ENCODE measurements at places on chromosomes 12 and 14. TPM values are rescaled to one million over a fixed set of nuclear protein-coding genes. Genes with fewer than 3 reads are reported as not detected.

Gene CD163L1
- polyA plus RNA-seq = 0.71 TPM

Gene CISTR
- polyA plus RNA-seq = not detected

Gene CD69
- polyA plus RNA-seq = not detected

Gene EFS
- polyA plus RNA-seq = 21.5 TPM

Gene EPYC
- 0.40 TPM for polyA plus RNA-seq

Gene IL31
- not detected for polyA plus RNA-seq

Gene VDR
- polyA plus RNA-seq = 4.9 TPM

- DNase-seq = no peak
- H3K4me3 ChIP-seq = no peak overlapping the region
- no peak overlapping the region for H3K27ac ChIP-seq
- H3K27me3 ChIP-seq = peaks cover 10% of the 10 kb centered on the region
- no peaks in the 10 kb centered on the region for H3K36me3 ChIP-seq
These were observed 3.5 kb upstream of the BCAT1 start for GRCh38 chr12:24952389-24952788.

DNA sequence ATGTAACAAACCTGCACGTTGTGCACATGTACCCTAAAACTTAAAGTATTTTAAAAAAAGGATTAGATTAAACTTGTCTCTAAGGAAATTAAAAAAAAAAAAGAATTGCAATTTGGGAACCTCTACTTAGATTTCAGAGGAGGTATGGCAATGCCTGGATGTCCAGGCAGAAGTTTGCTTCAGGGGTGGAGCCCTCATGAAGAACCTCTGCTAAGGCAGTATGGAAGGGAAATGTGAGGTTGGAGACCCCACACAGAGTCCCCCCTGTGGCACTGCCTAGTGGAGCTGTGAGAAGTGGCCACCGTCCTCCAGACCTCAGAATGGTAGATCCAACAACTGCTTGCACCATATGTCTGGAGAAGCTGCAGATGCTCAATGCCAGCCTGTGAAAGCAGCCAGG lies 279.6 kb upstream of the CCDC196 start:
- H3K4me3 ChIP-seq = no peak overlapping the region
- H3K27ac ChIP-seq = no peak overlapping the region
- H3K36me3 ChIP-seq = no peaks in the 10 kb centered on the region
- H3K27me3 ChIP-seq = no peaks in the 10 kb centered on the region

DNA sequence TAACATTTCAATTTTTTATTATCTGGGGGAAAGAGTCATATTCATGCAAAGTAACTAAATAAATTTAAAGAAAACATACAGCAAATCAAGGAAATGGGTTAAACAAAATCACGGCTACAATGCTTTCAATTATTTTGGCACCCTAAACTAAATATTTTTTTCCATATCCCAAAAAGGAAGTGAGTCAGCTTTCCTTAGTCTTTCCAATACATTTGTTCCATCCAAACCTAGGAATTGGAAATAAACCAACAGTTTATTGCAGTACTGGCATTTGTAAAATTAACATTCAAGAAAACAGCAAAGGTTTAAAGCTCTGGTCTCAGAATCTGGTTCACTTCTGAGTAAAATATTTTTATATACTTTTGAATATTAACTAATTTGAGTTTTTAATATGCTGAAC lies 89.2 kb downstream of the BCL2L14 start:
- H3K4me3 ChIP-seq = no peak overlapping the region
- H3K36me3 ChIP-seq = no peaks in the 10 kb centered on the region
- no peaks in the 10 kb centered on the region for H3K4me1 ChIP-seq
- no peak for DNase-seq
- H3K27ac ChIP-seq = no peak overlapping the region

DNA sequence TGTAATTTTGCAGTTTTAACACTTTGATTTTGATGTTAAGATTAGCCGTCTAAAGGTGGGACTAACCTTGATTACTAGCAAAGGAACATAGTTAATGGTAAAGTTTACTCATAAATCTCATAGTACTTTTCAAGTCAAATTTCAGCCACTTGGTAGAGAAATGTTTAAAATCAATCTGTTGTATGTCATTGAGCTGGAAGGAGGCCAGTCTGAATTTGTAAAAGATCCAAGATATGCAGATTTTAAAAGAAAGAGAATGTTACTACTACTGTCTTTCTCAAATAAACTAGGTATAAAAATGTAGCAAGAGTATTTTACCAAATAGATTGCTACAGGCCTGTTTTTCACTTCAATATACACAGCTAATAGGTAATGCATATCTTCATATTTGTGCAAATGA lies 600.8 kb upstream of the SEL1L start:
- H3K27me3 ChIP-seq = no peaks in the 10 kb centered on the region
- H3K4me1 ChIP-seq = no peaks in the 10 kb centered on the region
- no peak overlapping the region for H3K4me3 ChIP-seq
- no peaks in the 10 kb centered on the region for H3K36me3 ChIP-seq

- no peaks in the 10 kb centered on the region for H3K27me3 ChIP-seq
- no peak for DNase-seq
- H3K4me3 ChIP-seq = no peak overlapping the region
These were observed 2.7 kb downstream of the MYO1A start for GRCh38 chr12:57046947-57047890.

DNA sequence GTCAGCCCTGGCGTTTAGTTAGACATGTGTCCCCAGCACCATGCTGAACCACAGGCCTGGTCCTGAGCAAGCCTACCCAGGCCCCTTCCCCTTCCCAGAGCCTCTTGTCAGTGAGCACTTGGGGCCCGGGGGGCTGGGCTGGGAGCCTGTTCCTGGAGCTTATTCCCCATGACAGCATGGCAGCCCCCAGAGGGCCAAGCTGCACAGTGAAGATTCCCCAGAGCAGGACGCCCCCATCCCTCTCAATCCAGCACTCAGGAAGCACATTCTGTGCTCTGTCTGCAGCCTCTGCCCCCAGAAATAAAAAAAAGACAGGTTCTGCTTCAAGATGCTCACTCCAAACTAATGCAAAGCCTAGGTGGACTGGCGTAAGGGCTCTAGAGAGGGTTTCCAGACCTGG lies 117.3 kb downstream of the LGMN start:
- no peak overlapping the region for H3K27ac ChIP-seq
- no peaks in the 10 kb centered on the region for H3K36me3 ChIP-seq

- H3K4me1 ChIP-seq = peaks cover 8% of the 10 kb centered on the region
- H3K27ac ChIP-seq = no peak overlapping the region
- H3K36me3 ChIP-seq = no peaks in the 10 kb centered on the region
- no peaks in the 10 kb centered on the region for H3K27me3 ChIP-seq
These were observed 36.1 kb upstream of the CDKN3 start for GRCh38 chr14:54360667-54361066.

DNA sequence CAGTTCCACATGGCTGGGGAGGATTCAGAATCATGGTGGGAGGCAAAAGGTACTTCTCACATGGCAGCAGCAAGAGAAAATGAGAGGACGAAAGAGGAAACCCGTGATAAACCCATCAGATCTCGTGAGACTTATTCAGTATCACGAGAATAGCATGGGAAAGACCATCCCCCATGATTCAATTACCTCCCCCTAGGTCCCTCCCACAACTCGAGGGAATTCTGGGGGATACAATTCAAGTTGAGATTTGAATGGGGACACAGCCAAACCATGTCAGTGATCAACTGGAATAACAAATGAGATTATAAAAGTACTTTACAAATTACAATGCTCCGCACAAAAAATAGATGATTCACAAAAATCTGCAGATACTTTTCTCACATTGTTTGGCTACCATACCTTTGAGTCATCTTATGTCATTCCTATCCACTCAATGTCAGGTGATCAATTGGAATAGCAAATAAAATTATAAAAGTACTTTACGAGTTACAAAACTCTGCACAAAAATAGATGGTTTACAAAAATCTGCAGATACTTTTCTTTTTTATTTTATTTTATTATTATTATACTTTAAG lies 338.9 kb downstream of the C12orf50 start:
- no peak overlapping the region for H3K27ac ChIP-seq
- peaks cover 3% of the 10 kb centered on the region for H3K4me1 ChIP-seq
- no peak overlapping the region for H3K4me3 ChIP-seq
- no peak for DNase-seq
- H3K27me3 ChIP-seq = no peaks in the 10 kb centered on the region

DNA sequence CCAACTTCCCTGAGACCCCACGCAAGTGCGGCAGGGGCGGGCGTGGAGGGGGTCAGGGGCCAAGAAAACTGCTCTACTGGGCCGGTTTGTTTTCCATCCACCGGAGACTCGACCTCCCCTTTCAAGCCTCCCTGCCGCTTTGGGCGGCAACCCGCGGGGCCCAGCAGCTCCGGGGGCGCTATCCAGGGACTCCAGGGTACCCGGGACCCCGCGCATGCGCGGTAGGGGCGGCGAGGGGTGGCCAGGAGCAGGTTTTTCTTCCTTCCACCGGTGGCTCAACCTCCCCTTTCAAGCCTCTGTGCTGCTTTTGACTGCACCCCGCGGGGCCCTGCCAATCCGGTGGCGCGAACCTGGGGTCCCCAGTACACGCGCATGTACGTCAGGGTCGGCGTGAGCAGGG lies 323.5 kb downstream of the ALG10 start:
- no peaks in the 10 kb centered on the region for H3K4me1 ChIP-seq
- H3K27me3 ChIP-seq = no peaks in the 10 kb centered on the region
- H3K36me3 ChIP-seq = no peaks in the 10 kb centered on the region

DNA sequence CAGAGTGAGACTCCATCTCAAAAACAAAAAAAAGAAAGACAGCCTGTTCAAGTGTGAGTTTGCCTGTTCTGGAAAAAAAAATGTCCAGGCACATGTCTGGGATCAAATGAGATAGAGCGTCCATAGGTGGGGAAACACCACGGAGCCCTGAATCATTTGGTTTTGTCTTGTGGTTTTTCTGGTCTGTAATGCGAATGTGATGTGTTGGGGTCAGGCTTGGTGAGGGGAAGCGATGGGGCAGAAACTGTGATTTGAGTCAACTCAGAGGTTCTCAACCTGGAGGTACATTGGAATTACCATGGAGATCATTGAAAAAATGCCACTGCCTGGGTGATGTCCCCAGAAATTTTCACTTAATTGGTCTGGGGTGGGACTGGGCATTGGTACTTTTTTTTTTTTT lies 183.9 kb upstream of the PWP1 start:
- no peak overlapping the region for H3K4me3 ChIP-seq
- H3K36me3 ChIP-seq = no peaks in the 10 kb centered on the region
- H3K4me1 ChIP-seq = no peaks in the 10 kb centered on the region
- no peaks in the 10 kb centered on the region for H3K27me3 ChIP-seq
- H3K27ac ChIP-seq = no peak overlapping the region
- DNase-seq = no peak

Measured in hepatocyte (in vitro differentiated cells).